ENCODE measurements at places on chromosomes 7 and 10.

DNA sequence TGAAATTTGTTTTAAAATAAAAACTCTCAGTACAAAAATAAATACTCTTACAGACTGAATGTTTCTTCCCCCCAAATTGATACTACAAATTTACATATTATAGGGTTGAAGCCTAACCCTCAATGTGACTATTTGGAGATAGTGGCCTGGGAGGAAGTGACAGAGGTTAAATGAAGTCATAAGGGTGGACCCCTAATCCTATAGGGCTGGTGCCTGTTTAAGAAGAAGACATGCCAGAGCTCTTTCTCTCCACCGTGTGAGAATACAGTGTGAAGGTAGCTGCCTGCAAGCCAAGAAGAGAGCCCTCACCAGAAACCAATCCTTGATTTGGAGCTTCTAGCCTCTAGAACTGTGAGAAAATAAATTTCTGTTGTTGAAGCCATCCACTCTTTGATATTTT is 67.6 kb downstream of the MCU start:
- DNase-seq = no peak

- DNase-seq = no peak
Observed at GRCh38 chr7:55113760-55114540, 95.1 kb downstream of the EGFR start.

DNA sequence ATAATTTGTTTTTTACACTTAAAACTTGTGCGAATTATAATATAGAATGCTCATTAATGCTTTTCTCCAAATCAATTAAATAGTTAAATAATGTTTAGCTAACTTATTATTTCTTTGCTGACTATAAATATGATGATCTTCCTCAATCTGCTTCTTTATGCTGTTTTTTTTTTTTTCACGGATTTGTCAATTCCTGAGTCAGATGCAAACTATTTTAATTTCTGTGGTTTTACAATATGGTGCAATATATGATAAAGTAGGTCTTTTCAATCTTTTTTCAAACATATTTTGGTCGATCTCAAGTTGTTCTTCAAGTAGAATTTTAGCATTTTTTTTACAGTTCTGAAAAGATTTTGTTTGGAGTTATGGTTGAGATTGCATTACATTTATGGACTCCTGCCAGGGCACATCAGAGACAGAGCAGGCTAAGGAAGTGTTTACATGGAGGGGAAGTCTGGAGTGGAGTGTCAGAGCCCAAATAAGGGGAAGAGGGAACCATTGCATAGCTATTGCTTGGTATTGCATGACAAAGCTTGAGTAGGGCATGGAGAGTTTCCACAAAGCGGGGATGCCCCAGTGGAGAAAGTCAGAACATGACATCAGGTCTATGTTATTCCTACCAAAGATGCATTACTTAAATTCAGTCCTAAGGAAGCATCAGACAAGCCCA is 204.4 kb downstream of the OTUD1 start:
- DNase-seq = no peak

- DNase-seq = peak; percentile 47
Observed at GRCh38 chr7:98870121-98870651, 372 bp upstream of the TMEM130 start.

- no peak for DNase-seq
Observed at GRCh38 chr7:47400741-47401206, 181.1 kb downstream of the TNS3 start.

- DNase-seq = no peak
Observed at GRCh38 chr10:50421026-50421719, 169.9 kb upstream of the ASAH2 start.

DNA sequence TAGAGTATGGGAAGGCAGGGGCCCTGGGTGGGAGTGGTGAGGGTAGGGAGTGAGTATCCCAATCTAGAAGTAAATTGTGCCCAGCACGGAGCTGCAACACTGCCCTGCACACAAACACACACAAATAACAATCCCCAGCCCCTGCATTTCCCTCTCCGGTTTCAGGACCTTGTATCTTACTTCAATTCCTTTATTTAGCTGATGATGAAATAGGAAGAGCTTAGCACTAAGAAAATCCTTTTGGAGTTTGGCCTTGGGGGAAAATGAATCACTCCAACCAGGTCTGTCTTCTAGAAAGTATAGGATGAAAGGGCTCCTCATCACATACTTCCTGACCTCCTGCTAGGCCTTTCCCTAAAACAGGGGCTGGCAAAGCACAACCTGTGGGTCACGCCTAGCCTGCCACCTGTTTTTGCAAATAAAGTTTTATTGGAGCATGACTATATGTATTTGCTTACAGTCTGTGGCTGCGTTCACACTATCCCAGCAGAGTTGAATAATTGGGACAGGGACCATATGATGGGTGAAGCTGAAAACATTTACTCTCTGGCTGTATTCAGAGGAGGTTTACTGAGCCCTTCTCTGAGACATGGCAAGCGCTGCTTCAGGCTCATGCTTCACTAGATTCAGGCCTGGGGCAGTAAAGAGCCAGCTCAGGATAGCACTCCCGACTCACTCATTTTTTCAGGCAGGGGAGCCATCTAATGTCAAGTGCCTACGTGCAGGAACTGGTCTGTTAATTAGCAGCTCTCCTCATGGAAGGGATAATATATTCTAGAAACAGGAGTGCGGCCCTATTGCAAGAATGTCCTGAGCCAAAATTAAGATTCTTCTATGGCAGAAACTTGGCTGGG is 111.0 kb downstream of the EGFR start:
- no peak for DNase-seq

GRCh38 chr10:111475720-111476119 is 398.9 kb downstream of the ADRA2A start:
- DNase-seq = no peak

DNA sequence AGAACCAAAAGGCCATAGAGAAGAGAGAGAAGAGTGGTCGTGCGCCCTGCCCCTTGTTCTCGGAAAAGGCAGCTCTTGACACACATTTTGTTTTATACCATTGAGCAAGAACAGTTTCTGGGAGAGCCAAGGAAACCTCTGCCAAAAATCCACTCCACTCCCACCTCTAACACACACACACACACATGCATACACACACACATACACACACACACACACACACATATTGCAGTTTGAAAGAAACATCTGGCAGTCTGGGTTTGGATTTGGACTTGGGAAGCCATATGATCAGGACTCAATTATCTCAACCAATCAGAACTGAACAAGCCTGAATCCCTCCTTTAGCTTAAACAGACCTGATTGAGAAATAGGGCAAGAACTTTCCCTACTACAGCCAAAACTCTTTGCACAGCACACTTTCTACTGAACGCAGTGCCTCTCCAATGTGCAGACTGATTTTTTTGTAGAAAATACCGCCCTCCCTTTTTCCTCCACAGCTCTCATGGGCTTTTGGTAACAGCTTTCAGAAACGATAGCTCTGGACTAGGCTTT is 484.0 kb upstream of the ZWINT start:
- no peak for DNase-seq

- DNase-seq = no peak
Observed at GRCh38 chr7:14073988-14074387, 84.5 kb upstream of the ETV1 start.

DNA sequence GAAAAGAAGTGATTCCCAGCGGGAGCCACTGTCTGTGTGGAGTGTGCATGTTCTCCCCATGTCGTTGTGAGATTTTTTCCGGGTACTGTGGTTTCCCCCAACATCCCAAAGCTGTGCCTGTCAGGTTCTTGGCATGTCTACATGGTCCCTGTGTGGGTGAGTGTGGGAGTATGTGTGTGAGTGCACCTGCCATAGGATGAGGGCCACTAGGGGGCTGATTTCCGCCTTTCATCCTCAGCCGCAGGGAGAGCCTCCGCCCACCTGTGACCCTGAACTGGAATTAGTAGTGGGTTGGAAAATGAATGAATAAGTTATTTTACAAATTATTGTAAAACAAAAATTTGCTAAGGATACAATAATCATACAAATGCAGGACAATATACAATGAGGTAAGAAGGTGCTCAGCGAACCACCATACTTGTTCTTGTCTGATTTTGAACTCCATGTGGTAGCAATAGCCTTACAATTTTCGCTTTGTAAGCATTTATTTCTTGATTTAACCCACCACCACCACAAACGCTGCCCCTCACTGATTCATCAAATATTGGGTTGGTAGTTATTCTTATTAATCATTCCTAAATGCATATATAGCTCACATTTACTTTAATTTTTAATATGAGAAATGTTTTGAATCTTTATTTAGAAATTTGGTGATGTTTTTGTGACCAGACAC is 641.2 kb upstream of the VSTM2A start:
- no peak for DNase-seq

- DNase-seq = peak; percentile 98
Observed at GRCh38 chr7:44123190-44124003, at the start of gene POLD2. TSS of gene POLD2 (minus strand) at chr7:44123548. CDS start at chr7:44122053, 1,495 bp downstream.

GRCh38 chr7:37118004-37118403 is 330.7 kb downstream of the ELMO1 start:
- no peak for DNase-seq

DNA sequence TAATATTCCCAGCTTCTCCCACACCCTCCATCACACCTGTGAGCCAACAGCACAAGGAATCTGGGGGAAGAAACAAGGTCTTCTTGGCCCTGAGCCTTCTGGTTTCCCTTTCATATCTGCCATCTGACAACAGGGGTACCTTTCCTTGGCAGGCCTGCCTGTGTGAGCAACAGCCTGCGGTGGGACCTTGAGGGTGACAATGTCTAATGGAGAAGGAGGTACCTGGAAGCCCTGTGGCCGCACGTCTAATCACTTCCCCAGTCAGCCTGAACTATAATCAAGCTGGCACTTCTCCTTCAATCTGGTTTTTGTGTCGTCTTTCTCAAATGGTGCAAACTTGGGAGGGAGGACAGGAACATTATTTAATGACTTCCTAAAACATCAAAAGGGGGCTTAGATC is 41.2 kb downstream of the NRCAM start:
- DNase-seq = no peak

GRCh38 chr10:42975558-42976340 is 101.1 kb upstream of the RET start:
- DNase-seq = no peak

GRCh38 chr7:112263519-112263918 is 57.0 kb downstream of the ZNF277 start:
- no peak for DNase-seq

DNA sequence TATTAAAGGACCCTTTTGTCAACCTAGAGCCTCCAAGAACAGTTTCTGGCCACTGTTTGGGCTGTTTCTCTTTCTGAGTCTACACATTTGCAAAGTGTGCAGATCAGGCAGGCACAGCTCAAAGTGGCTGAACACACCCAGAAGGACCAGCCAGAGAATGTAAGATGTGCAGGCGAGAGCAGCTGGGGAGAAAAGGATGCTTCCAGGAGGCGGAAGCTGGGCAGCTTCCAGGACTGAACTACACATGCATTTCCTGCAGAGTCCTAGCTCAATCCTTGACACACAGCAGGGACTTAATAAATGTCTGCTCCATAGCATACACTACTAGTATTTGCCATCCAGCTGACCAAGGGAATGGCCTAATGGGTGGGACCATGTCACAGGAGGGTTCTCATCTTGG is 70.9 kb downstream of the CTBP2 start:
- no peak for DNase-seq

GRCh38 chr10:7297094-7297493 is 113.7 kb downstream of the SFMBT2 start:
- DNase-seq = no peak

DNA sequence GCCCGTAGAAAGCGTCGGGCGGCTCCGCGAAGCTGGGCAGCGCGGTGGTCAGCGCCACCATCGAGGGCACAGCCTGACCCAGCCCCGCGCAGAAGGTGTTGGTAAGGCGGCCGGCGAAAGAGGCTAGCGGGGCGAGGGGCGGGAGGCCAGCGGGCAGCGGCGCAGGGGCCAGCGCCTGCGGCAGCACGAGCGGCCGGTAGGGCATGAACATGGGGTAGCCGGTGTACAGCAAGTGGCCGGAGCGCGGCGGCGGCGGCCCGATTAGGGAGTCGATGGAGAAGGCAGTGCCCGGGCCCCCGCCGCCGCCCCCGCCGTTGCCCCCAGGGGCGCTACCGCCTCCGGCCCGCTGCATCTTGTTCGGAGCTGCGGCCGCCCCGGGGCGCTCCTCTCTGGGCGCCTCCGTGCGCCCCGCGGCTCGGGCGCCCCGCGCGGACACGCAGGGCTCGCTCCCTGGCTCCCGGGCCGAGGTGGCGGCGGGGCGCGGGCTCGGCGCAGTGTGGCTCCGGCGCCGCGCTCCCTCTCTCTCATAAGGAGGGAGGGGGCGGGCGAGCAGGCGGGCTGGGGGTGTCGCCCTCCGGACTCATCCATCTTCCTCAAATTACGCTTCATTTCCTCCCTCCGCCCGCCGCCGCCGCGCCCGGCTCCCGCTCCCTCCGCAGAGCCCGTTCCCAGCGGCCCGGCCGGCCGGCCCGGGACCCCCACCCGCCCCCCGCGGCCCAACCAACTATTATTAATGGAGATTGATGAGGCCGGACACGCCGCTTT is at the start of gene GBX1:
Gene GBX1 (minus strand): TSS at position 498 of the 765 bp plus-strand sequence. CDS start 146 bp downstream, at position 352.
- no peak for DNase-seq

DNA sequence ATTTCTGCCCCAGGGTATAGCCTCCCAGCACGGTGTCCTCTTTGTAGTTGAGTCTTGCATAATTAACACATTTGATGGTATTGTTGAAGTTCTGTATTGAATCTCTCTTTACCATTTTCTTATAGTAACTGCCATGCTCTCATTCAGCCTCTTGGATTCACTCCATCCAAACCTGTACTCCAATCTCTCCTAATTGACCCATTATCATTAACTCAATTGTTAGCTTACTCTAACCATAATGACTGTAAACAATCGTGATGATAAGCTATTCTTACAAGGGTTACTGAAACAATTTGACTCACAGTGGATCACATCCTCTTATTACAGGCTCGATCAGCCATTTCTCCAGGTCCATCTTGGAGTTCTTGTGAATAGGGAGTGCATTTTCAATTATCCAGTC is 191.9 kb upstream of the AGK start:
- DNase-seq = no peak

GRCh38 chr7:32948202-32948601 is 9.0 kb upstream of the FKBP9 start:
- no peak for DNase-seq

- DNase-seq = no peak
Observed at GRCh38 chr7:44157116-44158080, 16.3 kb upstream of the MYL7 start.

- DNase-seq = no peak
Observed at GRCh38 chr7:149826344-149827088, 11.7 kb upstream of the ZNF862 start.

DNA sequence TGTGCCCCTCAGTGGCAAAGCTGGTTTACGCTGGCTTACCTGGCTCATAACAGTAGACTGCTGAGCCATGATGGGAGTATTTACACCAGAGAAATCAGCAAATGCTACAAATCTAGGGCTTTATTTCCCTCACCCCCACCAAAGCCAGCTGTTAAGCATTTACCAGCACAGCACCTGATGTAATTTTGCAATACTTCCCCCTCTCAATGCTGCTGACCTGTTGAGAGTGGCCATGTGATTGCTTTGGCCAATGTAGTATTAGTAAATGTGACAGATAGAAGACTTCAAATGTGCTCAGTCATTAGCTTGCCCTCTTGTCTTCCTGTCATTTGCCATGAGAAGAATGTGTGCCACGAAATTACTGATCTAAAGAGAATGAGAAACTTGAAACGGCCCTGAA is 46.6 kb downstream of the HERPUD2 start:
- DNase-seq = no peak

GRCh38 chr7:28296571-28297483 is 115.5 kb upstream of the CREB5 start:
- peak; percentile 19 for DNase-seq

Data from stimulated activated CD8-positive, alpha-beta memory T cell treated with anti-CD3 and anti-CD28 coated beads, Interleukin-7, amount 100 ng/mL, for 24 hours (primary cell).